Panc1 (cell line): ENCODE measurements at places on chromosomes 11 and 22.

DNA sequence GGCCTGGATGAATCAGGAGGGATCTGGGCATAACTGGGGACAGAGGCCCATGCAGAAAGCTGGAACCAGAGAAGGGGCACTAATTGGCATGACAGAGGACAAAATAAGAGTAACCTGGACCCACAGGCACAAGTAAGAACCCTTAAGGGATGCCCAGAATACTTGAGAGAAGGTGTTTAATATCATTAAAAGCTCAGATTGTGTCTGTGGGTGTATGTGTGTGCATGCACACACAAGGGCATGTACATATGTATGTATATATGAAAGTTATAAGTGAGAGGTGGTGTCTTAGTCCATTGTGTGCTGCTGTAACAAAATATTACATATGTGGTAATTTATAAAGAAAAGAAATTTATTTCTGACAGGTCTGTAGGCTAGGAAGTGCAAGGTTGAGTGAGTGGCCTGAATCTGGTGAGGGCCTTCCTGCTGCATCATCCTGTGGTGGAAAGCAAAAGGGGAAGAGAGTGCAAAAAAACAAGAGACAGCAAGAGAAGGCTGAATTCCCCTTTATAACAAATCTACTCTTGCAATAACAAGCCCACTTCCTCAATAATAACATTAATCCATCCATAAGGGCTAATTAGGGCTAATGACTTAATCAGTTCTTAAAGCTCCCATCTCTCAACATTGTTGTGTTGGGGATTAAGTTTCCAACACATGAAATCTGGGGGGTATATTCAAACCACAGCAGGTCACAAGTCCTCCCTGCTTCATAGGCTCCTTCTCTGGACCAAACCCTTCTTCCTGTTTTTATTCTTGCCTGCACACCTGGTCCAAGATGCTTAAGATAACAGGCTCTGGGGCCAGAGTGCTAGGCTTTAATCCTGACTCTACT lies 68.3 kb upstream of the POU2AF2 start:
- DNase-seq = no peak

DNA sequence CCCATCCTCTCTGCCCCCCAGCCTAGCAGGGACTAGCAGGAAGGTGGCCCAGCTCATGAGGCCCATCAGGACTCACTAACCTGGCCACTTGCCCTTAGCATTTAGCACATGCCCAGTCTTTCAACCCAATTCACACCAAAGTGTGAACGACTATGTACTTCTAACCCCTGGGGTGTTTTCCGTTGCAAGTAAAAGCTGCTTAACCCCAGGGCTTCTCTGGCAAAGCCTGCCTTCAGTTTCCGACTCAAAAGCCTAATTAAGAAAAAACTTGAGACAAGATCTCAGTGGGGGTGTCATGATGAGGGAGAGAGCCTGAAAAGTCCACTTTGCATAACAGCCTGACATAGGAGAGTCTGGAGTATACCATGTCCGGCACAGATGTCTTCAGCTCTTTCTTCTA lies 347.8 kb downstream of the MN1 start:
- no peak for DNase-seq

GRCh38 chr22:40276996-40277823 lies 69.1 kb upstream of the ADSL start:
- no peak for DNase-seq

DNA sequence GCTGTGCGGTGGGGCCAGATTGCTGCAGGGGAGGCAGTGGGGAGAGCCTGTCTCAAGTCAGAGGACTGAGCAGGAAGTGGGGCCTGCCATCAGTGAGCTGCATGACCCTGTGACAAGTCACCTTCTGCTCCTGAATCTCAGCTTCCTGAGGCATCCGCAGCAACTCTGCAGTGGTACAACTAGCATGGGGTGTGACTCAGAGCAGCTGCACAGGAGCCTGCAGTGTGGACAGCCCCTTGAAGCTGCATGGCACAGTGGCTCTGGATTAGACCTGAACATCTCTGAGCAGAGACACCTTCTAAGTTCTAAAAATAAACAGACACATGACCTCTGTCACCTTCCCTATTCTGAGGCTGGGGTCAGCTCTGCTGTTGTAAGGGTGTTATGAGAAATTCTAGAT lies 18.0 kb downstream of the FAM227A start:
- no peak for DNase-seq

GRCh38 chr11:19013181-19013857 lies 47.2 kb downstream of the MRGPRX2 start:
- DNase-seq = no peak

DNA sequence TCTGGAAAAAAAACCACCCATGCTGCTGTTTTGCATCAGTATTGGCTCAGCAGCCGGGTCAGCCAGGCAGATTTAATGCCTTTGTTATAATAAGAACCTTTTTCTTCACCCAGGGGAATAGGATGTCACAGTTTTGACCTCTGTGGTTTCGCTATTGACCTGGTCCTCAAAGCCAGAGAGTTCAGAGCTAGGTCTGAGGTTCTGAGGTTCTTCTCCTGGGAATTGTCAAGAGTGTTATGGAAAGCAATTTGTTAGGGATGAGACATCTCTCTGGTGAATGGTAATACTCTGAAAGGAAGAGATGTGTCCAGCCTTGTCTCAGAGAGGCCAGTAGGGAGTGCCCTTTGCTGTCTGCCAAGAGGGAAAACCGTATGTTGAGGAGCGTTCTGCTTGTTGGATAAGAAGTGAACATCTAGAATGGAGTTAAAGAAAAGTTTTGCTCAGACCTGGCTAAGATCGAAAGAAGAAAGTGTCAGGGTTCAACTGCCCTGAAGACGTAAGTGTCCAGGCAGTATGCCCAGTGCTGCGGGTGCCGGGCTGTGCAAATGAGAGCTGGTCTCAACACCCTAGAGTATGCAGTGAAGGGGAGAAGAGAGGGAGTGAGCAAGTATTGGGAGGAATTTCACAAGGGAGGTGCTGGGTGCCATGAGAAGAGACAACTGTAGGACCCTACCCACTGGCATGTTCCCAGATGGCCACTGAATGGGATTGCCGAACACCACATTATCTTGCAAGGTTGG lies 150.9 kb upstream of the TTC12 start:
- DNase-seq = no peak

GRCh38 chr22:40193429-40194421 lies 16.0 kb downstream of the TNRC6B start:
- DNase-seq = no peak

GRCh38 chr11:36385121-36385970 lies 89.3 kb downstream of the PRR5L start:
- DNase-seq = no peak

- no peak for DNase-seq
Observed at GRCh38 chr11:24478718-24479117, 18.1 kb upstream of the LUZP2 start.
